Nasal cavity respiratory epithelium epithelial cell of viscerocranial mucosa (primary cell): ENCODE measurements at places on chromosomes 1 and 21. TPM values are rescaled to one million over a fixed set of nuclear protein-coding genes. Genes with fewer than 3 reads are reported as not detected.

Gene ADAM30
- not detected in 2 replicates for total RNA-seq

Gene TP53BP2
- total RNA-seq = 16.4 and 22.9 TPM in 2 replicates

Gene TXLNA
- 61.2 and 74.8 TPM in 2 replicates for total RNA-seq

Gene RAB42
- under 0.01 and 0.21 TPM in 2 replicates for total RNA-seq

Gene CR1L
- not detected in 2 replicates for total RNA-seq

Gene CRP
- total RNA-seq = not detected in 2 replicates

Gene ATAD3A
- total RNA-seq = 18.5 and 34.0 TPM in 2 replicates

Gene C1orf87
- not detected in 2 replicates for total RNA-seq

Gene LBR
- total RNA-seq = 28.6 and 36.2 TPM in 2 replicates

Gene TTC22
- total RNA-seq = 6.8 and 27.6 TPM in 2 replicates

Gene TSSK3
- total RNA-seq = 0.28 and 0.34 TPM in 2 replicates

Gene PCNX2
- total RNA-seq = 30.3 and 46.5 TPM in 2 replicates

Gene ALG6
- total RNA-seq = 14.7 and 19.1 TPM in 2 replicates

Gene C1QC
- total RNA-seq = not detected in 2 replicates

Gene PLPP3
- 1.4 and 11.0 TPM in 2 replicates for total RNA-seq

Gene LRIG2
- 12.3 and 24.6 TPM in 2 replicates for total RNA-seq

Gene RRP1B
- total RNA-seq = 37.9 and 44.4 TPM in 2 replicates

Gene BCAN
- not detected in 2 replicates for total RNA-seq
